ENCODE measurements at places on chromosomes 12 and 14.

DNA sequence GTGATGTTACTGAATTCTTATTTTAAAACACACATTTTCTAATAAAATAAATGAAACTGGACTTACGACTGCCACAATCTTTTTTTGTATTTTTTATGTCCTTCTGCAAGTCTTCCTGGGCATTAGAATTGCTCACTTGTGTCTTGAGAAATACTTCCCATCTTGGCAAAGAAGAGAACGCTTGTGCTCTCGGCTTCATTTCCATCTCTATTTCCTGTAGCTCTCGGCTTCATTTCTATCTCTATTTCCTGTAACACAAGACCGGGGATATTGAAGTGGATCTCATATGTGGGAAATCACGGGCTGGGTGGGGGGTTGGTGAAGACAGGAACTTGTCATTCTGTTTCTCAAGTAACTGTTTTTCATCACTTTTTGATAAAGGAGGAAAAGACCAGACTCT lies 77.9 kb downstream of the EP400 start:
- DNase-seq: no peak

DNA sequence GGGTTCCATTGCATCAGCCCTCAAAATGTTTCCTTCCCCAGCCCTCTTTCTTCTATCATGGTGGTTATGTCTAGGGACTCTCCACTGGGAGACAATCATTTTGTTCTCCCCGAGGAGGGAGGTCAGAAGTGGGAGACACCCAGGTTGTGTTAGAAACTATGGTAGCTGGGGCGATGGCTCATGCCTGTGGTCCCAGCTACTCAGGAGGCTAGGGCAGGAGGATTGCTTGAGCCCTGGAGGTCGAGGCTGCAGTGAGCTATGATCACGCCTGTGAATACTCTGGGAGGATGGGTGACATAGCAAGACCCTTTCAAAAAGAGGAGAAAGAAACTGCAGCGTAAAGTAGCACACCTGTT lies 13.0 kb upstream of the LRRC23 start:
- DNase-seq: no peak

DNA sequence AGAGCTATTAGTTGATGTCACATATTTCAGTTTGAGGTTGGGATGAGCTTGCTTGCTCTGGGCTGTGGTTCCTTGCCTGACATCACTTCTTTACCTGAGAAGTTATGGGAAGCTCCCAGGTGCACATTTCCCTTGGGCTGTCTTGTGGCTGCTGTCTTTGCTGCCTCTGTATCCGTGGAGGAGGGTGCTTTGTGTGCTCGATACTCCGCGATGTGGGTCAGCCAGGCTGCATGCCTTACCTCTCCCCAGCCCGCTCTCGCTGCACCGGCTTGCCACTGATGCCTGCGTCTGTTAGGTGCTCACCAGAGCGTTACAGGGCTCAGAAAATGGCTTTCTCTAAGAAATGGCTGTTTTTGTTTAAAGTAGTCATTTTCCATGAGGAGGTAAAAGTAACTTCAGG lies 19.6 kb downstream of the PELI2 start:
- DNase-seq: no peak

GRCh38 chr12:85821206-85821605 lies 15.0 kb downstream of the RASSF9 start:
- no peak for DNase-seq

DNA sequence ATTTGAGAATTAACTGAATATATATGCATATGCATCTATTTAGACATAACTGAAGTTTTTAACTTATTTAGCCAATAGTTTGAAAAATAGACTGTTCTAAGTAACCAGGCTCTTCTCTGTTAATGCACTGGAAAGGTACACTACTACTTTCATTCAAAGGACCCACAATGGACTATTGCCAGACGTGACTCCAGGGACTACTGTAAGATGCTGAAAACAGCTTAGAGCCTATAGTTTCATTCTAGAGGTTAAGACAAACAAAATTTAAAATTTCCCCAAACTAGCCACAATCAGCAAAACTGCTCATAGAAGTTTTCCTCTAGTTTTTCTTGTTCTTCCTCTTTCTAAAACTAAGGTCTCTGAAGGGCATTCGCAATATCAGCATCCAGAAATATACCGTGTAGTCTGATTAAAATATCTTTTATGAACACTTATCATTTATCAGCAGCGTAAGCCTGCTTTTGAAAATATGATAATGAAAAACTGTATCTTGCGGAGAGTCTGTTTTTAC lies 10.4 kb downstream of the APPL2 start:
- no peak for DNase-seq

GRCh38 chr12:62654326-62655241 lies 188.0 kb downstream of the MON2 start:
- no peak for DNase-seq

GRCh38 chr14:104860414-104860813 lies 4.7 kb upstream of the CEP170B start:
- no peak for DNase-seq

DNA sequence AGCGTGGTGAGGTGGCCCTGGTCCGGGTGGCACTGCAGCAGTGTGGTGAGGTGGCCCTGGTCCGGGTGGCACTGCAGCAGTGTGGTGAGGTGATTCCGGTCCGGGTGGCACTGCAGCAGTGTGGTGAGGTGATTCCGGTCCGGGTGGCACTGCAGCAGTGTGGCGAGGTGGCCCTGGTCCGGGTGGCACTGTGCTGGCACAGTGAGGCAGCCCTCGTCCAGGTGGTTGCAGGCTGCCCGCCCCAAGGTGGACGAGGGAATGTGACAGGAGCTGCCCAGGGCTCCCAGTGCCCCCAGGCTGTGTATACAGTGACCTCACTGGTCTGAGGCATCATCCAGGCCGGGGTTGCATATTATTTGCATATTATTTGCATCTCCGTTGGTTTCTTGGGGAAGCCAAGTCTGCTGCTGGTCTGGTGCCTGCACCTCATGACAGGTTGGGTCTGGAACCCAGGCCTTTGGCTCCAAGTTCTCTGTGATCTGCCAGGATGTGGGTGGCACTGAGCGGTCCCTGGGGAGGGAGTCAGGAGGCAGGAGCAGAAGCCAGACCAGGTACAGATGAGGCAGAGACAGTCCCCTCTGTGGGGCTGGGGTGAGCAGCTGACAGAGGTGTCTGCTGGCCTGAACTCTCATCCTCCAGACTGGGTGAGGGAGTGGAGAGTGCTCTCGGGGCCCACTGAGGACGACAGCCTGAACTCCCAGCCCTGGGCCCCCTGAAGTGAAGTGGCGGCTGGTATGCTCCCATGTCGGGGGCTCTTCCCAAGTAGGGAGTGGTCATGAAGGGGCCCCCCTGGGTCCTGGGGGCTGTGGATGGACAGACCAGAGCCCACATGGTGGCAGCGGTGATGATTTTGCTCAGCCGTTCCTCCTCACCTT lies 79.3 kb downstream of the KIF26A start:
- no peak for DNase-seq

GRCh38 chr12:84077679-84078078 lies 834.9 kb downstream of the SLC6A15 start:
- DNase-seq: no peak

GRCh38 chr14:65290830-65291229 lies 121.7 kb upstream of the FUT8 start:
- peak; percentile 71 for DNase-seq

- peak; percentile 82 for DNase-seq
Measured at GRCh38 chr14:31828946-31829868, 247.9 kb upstream of the ARHGAP5 start.

DNA sequence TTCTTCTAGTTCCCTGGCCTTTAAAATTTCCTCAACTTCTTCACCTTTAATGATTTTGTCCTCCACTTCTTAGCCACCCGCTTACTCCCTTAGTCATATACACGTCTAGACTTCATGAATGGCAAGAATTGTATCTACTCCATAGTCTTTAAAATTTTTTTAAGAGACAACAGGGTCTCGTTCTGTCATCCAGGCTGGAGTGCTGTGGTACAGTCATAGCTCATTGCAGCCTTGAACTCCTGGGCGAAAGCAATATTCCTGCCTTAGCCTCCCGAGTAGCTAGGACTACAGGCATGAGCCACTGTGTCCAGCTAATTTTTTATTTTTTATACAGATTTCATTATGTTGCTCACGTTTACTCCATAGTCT lies 47.9 kb downstream of the BBS10 start:
- no peak for DNase-seq

- peak; percentile 41 for DNase-seq
Measured at GRCh38 chr12:2682296-2683251, 112.2 kb upstream of the FKBP4 start.

- no peak for DNase-seq
Measured at GRCh38 chr14:60807971-60808370, 73.4 kb downstream of the MNAT1 start.

DNA sequence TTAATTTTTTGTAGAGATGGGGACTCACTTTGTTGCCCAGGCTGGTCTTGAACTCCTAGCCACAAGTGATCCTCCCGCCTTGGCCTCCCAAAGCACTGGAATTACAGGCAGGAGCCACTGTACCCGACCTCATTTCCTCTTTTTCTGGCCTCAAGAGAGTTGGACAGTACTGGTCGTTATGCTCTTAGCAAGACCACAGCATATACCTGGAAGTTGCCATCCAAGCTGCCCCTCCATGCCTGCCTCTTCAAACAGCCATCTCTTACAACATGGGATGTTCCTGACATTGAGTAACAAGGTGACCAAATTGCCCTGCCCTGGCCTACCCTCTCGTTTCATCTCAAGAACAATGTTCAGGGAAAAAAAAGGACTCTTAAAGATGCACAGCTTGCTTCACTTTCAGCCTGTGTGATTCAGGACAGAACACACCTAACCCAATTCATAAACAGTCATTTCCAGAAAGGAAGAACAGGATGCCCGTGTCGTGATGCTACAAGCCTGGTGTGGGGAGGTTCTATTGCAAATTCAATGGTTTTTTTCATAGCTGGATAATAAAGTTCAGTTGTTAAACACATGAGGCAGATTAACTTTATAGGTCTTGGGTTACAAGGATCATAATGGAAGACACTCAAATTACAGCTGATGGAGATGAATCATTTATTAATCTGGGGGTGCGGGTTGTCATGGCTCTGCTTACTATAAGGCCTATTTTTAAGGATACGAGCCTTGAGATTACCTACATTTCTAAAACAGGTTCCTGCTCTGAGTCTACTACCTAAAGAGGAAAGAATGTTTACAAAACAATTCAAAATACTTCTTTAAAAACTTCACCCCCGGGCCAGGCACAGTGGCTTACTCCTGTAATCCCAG lies 11.9 kb downstream of the GLTP start:
- DNase-seq: no peak

Data from astrocyte of the spinal cord (primary cell).